ENCODE measurements at places on chromosomes 13 and 19.

GRCh38 chr13:50722440-50723125 is 120.9 kb downstream of the DLEU7 start:
- DNase-seq: no peak

- DNase-seq: no peak
These were observed 4.8 kb downstream of the ADPRHL1 start for GRCh38 chr13:113448545-113448884.

- no peak for DNase-seq
These were observed 195.8 kb downstream of the FOXO1 start for GRCh38 chr13:40470660-40471059.

- DNase-seq: no peak
These were observed 57.5 kb downstream of the GPC6 start for GRCh38 chr13:93284064-93284463.

GRCh38 chr19:1648920-1649541 is 3.4 kb downstream of the TCF3 start:
- DNase-seq: no peak

GRCh38 chr13:109205315-109205714 is 575.9 kb downstream of the MYO16 start:
- DNase-seq: no peak
